M059J (cell line): ENCODE measurements at places on chromosomes 12 and 14. TPM values are rescaled to one million over a fixed set of nuclear protein-coding genes. Genes with fewer than 3 reads are reported as not detected.

DNA sequence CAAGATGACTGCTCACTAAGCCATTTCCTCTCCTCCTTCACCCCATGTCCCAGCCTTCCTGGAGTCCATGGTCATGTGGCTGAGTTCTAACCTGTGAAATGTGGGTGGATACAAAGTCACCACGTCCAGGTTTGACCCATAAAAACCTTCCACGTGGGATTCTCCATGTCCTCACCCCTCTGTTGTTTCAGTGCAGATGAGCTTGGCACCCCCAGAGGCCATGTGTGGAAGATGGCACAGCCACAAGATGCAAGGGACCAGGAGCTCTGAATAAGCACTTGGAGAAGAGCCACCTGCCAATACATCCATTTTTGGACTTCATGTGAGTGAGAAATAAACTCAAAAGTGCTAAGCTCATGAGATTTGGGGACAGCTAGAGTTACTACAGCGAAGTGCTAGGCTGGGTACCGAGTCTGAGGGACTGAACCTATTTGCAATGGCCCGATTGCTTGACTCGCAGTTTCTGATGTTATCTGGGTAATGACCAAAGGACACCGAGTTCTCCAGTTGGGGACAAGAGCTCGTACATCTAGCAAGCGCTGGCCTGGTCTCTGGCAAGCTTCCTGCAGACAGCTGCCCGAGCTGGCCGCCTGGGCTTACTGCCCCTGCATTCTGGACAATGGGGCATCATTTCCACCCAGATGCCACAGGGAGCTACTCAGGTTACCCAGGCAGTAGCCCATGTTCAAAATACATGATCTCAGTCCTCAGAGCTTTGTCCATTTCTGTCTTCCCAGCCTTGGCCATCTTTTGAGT is 7.7 kb upstream of the SLC24A4 start:
- no peak for DNase-seq

DNA sequence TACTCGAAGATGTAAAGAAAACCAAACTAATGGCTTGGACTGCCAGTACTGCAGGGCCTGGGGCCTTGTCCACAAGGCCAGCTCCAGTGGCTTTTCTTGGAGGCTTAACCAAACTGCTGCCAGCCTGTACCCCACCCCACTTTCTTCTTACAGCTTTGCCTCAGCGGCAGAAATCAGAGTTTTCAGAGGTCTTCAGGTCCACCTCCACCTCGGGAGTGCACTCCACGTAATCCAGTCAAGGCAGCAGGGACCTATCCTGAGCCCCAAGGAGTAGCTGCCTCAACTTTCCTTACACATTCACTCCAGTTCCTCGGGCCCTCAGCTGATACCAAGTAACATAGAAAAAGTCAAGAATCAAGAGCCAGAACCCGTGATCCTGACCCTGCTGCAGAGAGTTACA is 19.6 kb downstream of the PRMT8 start:
- no peak for DNase-seq

The SVOP gene
- total RNA-seq = not detected in 2 replicates

GRCh38 chr12:131738196-131738595 is 27.3 kb downstream of the SFSWAP start:
- DNase-seq = no peak

GRCh38 chr12:47848853-47849252 is 29.1 kb upstream of the HDAC7 start:
- no peak for DNase-seq

DNA sequence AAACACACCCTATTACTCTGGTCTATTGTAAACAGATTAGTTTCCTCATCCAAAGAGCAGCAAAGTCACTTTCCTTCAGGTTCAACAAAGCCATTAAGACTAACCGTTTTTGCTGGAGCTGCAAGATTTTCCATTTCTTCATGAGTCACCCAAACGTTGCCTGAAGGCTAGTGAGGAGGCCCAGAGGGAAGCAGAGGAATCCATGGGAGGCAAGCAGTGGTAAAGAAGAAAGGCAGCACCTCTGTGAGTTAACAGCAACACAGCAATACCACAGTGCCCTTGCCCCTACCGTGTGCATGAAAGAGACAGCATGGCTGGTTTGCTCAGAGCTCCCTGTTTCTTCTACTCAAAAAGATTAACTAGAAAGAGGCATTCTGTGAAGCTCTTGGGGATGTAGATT is 206.3 kb downstream of the ACSS3 start:
- DNase-seq = peak; percentile 58

The PLBD2 gene
- total RNA-seq = 14.3 and 22.8 TPM in 2 replicates
